ENCODE measurements at places on chromosomes 13 and 19. TPM values are rescaled to one million over a fixed set of nuclear protein-coding genes. Genes with fewer than 3 reads are reported as not detected.

UQCRFS1 gene
- 71.2 TPM for polyA plus RNA-seq

OR4F17 gene
- not detected for polyA plus RNA-seq

DNA sequence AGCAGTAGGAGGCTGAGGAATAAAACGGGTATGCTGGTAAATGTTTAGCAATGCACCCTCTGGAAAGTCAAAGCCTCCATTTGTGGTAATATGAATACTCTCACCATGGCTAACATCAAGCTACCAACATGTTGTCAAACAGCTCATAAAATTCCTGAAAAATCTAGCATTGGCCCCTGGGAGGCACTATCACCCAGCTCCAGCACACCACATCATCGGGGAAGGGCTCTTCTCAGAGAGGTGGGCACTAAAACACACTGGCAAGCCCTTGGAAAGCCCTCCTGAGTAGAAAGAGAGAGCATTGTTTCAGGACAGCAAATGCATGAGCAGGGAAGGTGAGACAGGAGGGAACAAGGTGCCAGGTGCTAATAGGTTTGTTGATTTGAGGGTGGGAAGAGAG, 53.9 kb upstream of the FLT1 start:
- no peak for DNase-seq

DNA sequence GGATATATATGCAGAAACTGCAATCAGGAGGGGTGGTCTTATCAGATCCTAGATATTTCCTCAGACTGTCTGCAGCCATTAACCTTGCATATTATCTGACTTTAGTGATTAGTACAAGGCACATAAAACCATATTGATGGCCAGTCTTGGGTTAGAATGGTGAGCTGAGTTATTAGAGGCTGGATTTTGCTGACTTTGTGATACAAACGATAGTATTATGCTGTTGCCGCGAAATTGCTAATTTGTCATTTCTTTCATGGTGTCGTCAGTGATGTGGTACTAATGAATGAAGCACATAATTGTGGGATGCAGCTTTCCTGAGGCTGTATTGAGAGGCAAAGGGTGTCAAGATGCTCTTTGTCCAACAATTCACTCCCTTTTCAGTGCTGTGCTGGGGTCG, 172.5 kb downstream of the TEX29 start:
- DNase-seq: no peak

DNA sequence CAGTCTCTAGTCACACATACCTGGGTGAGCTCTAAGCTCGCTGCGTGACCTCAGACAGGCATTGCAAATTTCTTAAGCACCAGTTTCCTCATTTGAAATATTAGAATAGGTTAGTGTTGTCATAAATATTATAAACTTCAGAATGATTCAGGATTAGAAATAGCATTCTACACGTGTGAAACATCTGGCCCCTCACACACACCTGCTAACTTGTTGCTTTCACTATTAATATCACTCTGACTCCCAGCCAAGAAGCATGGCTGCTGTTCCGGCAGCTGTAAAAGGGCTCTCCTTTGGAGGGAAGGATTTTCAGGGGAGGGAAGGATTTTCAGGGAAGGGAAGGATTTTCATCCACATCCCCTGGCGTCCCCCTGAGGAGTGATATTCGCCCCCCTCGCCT, 161.3 kb upstream of the GPR12 start:
- no peak for DNase-seq

All from liver (tissue), 10 donors.